ENCODE measurements at places on chromosomes 12 and 14.

DNA sequence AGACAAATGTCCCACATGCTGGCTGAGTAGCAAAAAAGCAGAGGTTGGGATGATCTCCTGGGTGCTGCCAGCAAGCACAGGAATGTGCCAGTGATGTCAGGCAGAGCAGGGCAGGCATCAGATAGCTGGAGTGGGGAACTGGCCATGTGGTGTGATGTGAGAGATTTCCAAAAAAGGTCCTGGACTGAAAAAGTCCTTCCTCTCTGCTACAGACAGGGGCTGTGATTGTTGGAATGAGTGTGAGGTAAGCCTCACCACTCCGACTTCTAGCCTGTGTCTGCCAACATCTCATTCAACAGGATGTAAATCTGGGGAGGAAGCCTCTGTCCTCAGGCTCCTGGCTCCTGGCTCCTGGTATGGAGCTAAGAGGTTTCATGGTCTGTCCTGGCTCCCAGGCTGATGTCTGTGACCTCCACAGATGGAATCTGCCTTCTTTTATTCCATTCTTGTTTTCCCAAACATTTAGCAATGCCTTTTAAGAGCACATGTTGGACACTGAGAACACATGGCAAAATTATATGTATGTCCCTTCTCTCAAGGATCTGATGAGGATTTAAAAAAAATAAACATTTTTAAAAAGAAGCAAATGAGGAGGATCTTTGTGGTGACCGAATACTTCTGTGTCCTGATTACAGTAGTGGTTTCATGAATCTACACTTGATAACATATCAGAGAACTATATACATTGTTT is 50.1 kb upstream of the STK38L start:
- peak; percentile 93 for DNase-seq

- peak; percentile 68 for DNase-seq
Measured at GRCh38 chr14:21072031-21072473, 1.9 kb downstream of the ARHGEF40 start.

GRCh38 chr12:107684990-107685359 is 624 bp upstream of the PWP1 start:
- no peak for DNase-seq

GRCh38 chr12:78981-79380 is 12.4 kb downstream of the IQSEC3 start:
- no peak for DNase-seq

- DNase-seq, result peak; percentile 20
Measured at GRCh38 chr12:70366581-70367257, 629 bp downstream of the KCNMB4 start.

DNA sequence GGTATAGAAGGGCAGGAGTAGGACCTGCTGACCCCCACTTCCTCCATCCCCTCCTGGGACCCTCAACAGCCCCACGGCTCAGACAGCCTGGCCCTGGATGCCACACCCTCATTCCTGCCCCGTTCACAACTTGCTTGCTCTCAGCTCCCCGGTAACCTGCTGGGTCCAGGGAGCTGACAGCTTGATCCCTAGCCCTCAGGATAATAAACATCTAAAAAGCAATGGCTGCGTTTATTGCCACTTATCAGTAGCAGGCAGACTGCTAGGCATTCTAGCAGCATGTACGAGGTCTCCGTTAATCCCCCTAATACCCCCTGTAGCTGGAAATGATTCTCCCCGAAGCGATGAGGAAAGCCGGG is 24.3 kb upstream of the RPLP0 start:
- DNase-seq, result no peak

DNA sequence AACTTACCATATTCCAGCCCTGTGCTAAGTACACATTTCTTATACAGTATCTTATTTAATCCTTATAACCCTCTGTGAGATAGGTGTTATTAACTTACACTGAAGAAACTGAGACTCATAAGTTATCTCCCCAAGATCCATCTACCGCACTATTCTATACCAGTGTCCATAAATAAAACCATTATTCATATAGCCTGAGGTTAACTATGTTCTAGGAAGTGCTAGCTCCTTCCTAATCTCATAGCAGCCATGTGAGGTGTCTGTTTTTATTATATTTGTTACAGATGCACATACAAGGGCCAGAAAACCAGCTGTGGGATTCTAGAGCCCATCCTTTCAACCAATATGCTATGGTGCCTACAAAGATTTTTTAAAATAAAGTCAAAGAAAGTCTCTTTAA is 100.3 kb upstream of the RAP1B start:
- no peak for DNase-seq

- DNase-seq, result no peak
Measured at GRCh38 chr12:3149515-3150307, 72.5 kb downstream of the TSPAN9 start.

- DNase-seq, result no peak
Measured at GRCh38 chr12:22828066-22828465, 203.1 kb downstream of the ETNK1 start.

- DNase-seq, result peak; percentile 20
Measured at GRCh38 chr12:122190842-122191668, 8.1 kb downstream of the LRRC43 start.

GRCh38 chr14:71449316-71450055 is 482.7 kb upstream of the RGS6 start:
- DNase-seq, result no peak

GRCh38 chr12:108342985-108343384 is 3.9 kb upstream of the CMKLR1 start:
- no peak for DNase-seq

DNA sequence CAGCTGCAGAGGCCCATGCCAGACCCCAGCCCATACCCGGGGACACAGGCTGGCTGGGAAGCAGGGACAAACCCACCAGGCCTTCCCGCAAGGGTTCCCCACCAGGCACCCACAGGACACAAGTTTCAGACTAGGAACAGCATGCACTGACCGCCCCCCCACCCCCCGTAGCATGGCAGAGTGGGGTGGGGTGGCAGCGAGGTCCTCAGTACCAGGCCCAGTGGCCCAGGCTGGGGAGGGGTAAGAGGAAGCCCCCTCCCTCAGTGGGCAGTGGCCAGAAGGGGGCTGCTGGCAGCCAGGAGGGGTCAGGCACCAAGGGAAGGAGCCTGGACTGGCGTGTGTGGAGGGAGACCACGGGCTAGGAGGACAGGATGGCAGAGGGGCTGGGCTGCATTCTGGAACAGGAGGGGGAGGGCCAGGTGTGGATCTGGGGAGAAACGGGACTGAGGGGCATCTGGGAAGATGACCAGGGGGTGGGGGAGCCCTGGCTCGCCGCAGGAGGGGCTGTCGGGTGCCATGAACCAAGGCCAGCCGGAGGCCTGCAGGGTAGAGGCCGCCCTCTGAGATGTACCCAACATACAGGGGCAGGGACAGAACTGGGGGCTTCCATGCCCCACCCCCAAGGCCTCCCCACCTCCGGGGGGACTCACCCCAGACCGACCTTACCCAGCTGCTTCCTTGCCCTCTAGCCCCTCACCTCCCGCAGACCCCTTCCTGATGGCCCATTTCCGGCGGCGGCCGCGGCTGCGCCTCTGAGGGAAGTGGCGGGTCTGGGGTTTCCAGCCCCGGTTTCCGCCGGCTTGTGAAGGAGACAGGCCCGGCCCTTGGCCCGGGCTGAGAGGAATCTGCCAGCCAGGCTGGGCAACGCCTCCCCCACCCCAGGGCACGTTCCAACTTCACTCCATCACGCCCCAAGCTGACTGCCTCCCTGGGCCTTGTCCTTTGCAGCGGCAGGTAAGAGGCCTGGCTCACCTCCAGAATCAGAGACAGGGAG is 5.6 kb upstream of the JAG2 start:
- no peak for DNase-seq

DNA sequence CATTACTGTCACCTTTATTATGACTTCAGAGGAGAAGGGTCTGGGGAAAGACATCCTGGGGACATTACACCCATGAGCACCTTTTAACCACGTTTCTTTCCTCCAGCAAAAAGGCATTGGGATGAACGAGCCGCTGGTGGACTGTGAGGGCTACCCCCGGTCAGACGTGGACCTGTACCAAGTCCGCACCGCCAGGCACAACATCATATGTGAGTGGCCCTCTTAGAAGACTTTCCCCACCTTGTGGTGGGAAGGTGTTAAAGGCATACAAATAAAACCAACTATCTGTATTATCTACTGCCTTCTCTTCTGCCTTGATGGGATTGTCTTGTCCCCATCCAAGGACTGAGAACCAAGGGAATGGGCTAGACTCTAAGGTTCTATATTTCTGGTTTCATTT is 6.0 kb downstream of the PSMD9 start:
- DNase-seq, result peak; percentile 41

- DNase-seq, result peak; percentile 41
Measured at GRCh38 chr14:30210630-30211029, 283.0 kb upstream of the PRKD1 start.

GRCh38 chr12:124479680-124480468 is 87.5 kb downstream of the NCOR2 start:
- no peak for DNase-seq

DNA sequence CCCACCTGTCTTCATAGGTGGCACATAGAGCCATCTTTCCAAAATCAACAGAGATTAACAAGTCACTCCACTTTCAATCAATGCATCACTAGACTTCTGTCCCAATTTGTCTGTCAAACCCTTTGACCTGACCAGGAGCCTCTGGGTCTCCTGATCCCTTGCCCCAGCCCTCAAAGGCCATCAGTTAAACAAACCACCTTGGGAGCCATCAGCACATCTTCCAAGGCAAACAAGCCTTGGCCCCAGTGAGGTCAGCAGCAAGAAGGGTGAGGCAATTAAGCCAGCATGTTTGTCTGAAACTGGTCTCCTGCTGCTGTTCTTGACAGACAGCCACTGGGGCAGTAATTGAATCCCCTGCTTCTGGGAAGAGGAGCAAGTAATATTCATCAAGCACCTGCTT is 742.8 kb upstream of the TBX3 start:
- no peak for DNase-seq

- no peak for DNase-seq
Measured at GRCh38 chr14:24576771-24577170, 721 bp upstream of the CTSG start.

DNA sequence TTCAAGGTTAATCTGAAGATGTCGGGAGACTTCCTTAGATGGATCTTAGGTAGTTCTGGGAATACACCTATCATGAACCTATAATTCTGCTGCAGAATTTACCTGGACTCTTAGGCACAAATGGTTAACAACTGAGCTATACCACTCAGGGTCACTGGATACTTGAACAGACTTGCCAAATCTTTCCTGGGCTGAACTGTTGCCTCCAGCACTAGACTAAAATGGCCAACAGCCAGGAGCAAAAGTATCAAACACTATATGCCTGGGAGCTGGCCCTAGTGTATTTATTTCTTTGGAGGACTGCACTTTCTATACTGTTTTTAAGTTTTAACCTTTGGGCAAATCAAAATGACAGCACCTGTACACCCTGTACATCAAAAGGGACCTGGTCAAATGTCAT is 252.8 kb downstream of the TMEM117 start:
- no peak for DNase-seq

- DNase-seq, result peak; percentile 78
Measured at GRCh38 chr12:113194971-113195391, 9.5 kb downstream of the RITA1 start.

- DNase-seq, result no peak
Measured at GRCh38 chr12:48946205-48946604, 11.1 kb downstream of the ARF3 start.

DNA sequence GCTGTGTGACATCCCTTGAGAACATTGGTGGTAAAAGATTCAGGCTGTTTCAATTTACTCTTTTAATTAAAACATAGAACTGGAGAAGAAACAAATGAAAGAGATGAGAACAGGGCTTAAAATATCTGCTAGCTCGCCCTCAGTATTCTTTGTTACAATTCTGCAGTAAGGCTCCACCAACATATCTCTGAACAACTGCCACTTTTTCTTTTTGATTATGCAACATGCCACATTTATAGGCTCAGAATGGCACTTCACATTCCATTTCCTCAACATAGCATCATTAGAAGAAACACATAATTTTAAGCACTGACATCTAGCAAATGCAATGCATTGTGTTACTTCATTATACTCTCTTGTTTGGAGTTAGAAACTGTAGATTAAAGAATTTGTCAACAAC is 1315.2 kb downstream of the LRFN5 start:
- no peak for DNase-seq

- peak; percentile 6 for DNase-seq
Measured at GRCh38 chr14:82710267-82710841, 1176.7 kb upstream of the SEL1L start.

DNA sequence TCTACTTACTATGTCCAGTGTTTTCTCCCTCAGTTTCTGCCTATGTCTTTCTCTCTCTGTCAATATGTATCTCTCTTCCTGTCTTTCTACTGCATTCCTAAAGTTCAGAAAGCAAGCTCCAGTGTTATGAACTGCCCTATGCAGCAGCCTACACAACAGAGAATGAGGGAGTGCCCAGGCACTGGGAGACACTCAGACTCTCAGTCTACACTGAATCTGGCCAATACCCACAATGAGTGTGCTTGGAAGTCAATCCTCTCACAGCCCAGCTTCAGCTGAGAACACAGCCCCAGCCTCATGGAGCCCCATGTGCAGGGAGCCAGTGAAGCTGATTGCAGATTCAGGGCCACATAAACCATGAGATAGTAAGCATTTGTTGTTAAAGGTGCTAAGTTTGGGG is 128.7 kb downstream of the ALG10 start:
- DNase-seq, result no peak

- no peak for DNase-seq
Measured at GRCh38 chr12:40999210-40999609, 188.9 kb upstream of the PDZRN4 start.

DNA sequence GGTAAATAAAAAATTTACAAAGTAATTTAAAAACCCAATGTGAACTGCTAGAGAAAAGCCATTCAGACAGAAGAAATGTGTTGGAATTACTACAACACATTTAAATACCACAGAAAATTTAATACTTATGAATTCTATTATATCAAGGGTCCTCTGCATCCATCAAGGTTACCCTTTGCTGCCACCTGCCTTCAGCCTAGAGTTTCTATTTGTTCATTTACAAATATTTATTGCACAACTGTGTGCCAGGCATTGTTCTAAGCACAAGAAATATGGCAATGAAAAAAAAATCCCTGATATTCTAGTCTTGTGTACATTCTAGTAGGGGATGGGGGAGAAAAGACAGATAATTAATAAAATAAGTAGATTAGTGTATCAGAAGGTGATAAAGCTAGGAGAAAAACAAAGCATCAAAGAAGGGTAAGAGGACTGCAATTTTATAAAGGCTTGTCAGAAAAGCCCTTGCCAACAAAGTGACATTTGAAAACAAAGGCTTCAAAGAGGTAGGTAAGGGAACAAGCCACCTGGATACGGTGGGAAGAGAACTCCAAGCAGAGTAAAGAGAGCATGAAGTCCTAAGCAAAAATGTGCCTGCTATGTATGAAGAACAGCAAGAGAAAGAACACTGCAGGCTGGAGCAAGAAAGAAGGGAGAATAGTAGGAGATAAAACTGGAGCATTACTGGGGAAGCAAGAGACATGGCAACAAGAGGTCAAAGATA is 59.1 kb upstream of the SLC6A13 start:
- DNase-seq, result no peak

GRCh38 chr12:32507942-32508320 is 108.6 kb downstream of the FGD4 start:
- no peak for DNase-seq

DNA sequence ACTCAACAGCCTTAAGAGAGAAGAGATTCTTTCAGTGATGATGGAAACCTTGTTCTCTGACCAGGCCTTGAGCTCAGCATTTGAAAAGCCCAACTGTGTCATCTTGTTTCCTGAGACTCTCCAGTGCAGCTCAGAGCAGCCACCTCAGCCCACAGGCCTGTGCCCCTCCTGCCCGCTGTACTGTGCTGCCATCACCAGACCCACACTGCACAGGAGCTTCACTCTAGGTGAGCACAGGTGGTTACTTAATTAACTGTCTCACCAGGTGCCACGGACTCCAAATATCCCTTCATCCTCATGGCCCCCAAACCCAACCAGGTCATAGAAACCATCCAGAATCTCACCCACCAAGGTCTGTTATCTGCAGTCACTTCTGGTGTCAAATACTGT is 51.3 kb downstream of the JAG2 start:
- no peak for DNase-seq

- no peak for DNase-seq
Measured at GRCh38 chr12:96084624-96085023, 49.2 kb upstream of the LTA4H start.

Measured in astrocyte (in vitro differentiated cells and primary cell).